ENCODE measurements at places on chromosomes 11 and 22.

DNA sequence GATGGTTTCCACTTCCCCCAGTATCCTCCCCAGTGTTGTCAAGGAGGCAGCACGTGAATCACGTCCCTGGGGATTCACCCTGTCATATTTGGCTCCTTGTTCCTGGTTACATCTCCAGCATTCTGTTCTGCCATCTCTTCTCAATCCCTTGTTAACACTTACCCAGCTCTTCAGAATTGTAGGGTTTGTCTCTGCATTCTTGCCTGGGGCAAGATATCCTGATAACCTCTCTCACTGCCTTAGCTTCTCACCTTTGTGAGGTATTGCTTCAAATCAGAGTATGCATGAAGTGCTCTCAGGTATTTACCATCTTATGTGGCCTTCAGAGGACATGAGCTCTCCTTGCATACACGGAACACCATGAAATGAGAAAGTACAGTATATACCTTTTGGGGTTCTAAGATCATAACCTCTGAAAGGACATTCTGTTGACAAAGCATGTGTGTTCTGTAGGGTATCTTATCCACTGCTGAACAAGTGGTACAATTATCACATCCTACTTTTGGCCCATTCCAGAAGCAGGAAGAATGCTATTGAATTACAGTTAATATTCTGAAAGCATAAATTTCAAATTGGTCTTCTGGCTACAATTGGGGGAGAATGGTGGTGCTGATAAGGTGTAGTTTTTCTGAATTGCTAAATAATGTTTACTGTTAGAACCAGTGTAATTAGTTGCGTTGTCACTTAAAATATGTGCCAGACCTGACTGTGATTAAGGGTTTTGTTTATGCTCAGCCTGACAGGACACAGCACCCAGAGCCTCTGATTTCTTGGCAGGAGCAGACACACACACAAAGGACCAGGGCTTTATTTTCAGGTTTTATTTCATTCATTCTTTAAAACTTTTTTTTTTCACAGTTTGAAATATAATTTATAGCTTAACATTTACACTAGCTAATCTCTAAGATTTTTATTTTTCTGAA lies 32.7 kb downstream of the VSTM5 start:
- no peak for DNase-seq

GRCh38 chr11:86183694-86184093 lies 60.9 kb upstream of the EED start:
- peak; percentile 59 for DNase-seq

- no peak for DNase-seq
These were observed 152.9 kb downstream of the TENM4 start for GRCh38 chr11:79287952-79288351.

DNA sequence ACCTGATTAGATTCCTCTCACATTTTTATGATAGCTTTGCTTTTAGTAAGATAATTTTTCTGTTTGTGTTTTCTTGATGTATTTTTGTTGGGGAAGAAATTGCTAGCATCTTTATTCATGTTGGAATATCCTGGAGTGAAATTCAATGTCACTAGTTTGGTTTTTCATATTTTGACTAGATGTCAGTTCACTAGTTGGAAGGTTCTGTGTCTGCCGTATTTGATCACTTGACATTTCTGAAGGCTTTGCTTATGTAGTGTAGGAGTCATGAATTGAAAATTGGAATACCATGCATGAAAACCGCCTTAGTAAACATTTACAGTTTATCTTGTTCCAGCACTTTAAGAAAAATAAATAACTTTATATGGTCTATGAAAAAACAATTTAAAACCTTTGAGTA lies 348.4 kb downstream of the AASDHPPT start:
- no peak for DNase-seq

DNA sequence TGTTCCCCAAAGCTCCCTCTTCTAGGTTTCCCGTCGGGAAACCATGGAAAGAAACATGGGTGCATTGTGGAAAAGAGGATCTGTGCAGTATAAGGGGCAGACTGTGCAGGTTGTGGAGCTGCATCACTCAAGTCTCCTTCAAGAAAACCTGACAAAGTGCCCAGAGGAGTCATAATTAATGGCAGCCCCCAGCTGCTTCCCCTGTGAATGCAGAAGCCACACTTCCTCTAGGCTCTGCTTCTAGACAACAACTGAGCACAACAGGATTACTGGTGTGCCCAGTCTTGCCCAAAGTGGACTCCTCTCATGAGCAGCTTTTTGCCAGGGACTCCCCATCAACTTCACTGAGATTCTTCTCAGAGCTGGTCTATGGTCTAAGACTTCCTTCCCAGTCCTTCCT lies 42.6 kb upstream of the SCUBE2 start:
- no peak for DNase-seq

DNA sequence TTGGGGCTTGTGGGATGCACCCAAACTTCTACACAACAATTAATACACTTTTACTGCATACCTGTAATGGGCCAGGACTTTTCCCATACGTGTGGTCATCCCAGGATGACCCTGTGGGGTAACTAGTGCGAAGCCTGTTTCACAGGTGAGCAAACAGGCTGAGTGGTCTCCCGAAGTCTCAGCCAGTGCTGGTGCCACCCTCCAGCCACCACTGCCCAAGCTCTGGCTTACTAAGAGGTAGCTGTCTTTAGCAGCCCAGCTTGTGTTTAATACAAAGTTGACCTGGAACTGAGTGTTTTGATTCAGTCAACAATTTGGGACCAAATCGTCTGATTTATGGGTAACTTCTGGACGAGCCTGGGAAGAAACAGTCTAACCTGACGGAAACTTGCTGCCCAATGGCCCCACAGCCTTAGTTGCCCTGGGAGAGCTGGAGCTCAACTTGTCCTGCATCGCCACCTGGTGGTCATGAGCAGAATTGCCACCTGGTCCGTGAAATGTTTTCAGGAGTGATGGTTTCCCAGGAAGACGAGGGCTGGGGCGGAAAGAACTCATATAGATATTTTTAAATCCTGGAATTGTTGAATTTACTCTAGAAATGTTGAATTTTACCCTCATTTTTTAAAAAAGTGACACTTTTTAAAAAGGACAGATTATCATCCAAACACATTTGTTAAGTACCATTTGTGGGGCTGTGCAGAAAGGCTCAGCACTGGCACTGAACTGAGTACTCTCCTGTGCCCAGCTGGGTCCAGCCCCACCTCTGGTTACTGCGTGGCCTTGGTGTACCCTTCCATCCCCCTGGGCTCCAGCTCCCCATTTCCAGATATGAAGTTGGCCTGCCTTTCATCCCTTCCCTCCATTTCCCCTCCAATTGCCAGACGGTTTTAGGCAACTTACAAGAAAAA lies 95.5 kb upstream of the PARVA start:
- DNase-seq, result peak; percentile 90

- no peak for DNase-seq
These were observed 6.6 kb downstream of the FLRT1 start for GRCh38 chr11:64042301-64042700.

DNA sequence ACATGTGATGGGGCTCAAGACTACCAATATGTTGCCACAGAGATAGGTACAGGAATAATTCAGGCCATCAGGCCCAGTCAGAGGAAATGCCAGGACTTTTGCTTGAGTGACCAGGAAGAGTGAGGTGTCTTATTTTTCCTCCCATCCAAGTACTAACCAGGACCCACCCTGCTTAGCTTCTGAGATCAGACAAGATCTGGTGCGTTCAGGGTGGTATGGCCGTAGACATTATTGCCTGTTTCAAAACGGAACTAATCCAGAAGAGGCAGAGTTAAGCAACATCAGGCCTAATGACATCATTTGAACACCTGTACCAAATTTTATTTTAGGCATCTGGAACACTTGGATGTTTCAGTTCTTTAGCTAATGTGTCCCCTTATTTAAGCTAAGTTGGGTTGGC lies 205.5 kb upstream of the POU2AF2 start:
- DNase-seq, result no peak

- no peak for DNase-seq
These were observed 54.0 kb downstream of the PLEKHA7 start for GRCh38 chr11:16960250-16960649.

Measured in hepatocyte (in vitro differentiated cells).